ENCODE measurements at places on chromosomes 4 and X. TPM values are rescaled to one million over a fixed set of nuclear protein-coding genes. Genes with fewer than 3 reads are reported as not detected.

Gene XPNPEP2
- 875 TPM for total RNA-seq

Gene PDZD4
- 8.3 TPM for total RNA-seq

Gene PABPC1L2B
- not detected for total RNA-seq

- DNase-seq: no peak
Observed at GRCh38 chr4:139934708-139935195, 219.2 kb downstream of the MAML3 start.

- no peak for DNase-seq
Observed at GRCh38 chr4:41174444-41174843, 39.9 kb downstream of the APBB2 start.

DNA sequence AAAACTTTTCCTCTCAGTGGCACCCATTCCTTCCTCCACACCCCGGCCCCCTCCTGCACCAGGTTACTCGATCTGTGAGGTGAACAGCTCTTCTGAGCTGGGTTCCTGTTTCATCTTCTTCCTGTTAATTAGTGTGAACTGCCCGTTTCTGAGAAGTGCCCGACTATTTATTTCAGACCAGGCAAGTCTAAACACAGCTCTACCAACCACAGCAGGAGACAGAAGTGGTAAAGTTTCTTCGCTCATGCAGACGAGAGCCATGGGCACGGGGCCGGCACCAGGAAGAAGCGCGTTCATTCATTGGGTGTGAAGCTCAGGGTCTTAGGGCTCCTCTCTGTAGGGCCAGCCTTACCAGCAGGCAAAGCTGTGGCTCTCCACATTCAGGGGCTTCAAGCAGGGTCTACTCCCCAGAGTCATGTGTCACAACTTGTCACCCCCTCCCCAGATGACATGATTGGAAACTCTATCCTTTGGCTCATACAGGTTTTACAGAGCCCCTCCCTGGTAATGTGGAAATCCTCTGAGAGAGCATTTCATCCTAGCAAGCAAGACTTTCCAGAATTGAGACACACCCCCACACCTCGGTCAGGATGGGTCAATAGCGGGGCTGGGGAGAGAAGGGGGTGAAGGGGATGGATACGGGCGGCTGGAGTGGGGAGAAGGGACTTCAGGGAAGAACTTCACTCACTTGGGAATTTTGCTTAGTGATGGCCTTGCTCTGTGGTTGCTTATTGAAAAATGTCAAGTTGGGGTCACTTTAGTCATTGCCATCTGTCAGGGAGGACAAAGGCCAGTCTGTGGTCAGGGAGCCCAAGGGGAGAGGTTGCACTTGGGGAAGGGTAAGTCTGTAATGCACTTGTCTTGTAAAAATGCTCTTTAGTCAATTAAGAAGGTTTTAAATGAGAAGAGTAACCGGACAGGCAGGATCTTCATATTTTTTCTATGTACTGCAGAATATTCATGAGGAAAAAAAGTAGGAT lies 121.6 kb upstream of the TRIM2 start:
- DNase-seq: no peak

GRCh38 chrX:9912351-9913145 lies 54.6 kb upstream of the CLDN34 start:
- no peak for DNase-seq

GRCh38 chr4:141244419-141244818 lies 23.7 kb downstream of the ZNF330 start:
- no peak for DNase-seq

GRCh38 chr4:182105416-182105815 lies 137.8 kb upstream of the TENM3 start:
- DNase-seq: no peak

GRCh38 chrX:130467936-130468335 lies 66.1 kb downstream of the RBMX2 start:
- DNase-seq: no peak

DNA sequence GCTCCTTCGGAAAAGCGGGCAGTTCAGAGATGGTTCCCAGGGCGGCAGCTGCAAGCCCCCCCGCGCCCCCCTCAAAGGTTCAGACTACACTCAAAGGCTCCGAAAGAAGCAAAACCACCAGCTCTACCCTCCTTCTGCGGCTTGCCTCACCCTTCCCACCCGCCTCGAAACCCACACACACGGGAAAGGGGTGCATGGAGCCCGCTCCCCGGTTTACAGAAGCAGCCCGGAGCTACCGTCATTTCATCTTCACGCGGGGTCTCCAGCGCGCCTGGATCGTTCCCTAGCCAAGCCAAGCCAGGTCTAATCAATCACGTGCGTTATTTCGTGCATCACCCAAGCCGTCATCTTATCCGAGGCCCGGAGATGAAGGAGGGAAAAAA lies 1.2 kb downstream of the NLGN4X start:
- DNase-seq: no peak
